ENCODE measurements at places on chromosomes 3 and 15.

DNA sequence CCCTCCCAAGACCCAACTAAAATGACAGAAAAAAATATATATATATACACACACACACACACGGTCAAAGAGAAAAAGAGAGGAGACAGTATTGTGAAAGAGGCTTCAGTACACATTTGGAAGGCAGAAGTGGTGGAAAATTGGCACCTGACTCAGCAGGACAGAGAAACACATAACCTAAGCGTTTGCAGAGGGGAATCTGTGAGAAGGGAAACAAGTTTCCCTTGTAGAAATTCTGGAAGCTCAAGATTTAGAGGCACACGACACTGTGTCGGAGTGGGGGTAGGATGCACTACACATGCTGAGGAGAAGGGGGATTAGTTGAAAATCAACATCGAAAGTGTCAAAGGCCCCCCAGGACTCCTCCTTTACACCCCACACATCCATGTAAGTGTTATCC, 53.1 kb downstream of the PAK2 start:
- DNase-seq = no peak

DNA sequence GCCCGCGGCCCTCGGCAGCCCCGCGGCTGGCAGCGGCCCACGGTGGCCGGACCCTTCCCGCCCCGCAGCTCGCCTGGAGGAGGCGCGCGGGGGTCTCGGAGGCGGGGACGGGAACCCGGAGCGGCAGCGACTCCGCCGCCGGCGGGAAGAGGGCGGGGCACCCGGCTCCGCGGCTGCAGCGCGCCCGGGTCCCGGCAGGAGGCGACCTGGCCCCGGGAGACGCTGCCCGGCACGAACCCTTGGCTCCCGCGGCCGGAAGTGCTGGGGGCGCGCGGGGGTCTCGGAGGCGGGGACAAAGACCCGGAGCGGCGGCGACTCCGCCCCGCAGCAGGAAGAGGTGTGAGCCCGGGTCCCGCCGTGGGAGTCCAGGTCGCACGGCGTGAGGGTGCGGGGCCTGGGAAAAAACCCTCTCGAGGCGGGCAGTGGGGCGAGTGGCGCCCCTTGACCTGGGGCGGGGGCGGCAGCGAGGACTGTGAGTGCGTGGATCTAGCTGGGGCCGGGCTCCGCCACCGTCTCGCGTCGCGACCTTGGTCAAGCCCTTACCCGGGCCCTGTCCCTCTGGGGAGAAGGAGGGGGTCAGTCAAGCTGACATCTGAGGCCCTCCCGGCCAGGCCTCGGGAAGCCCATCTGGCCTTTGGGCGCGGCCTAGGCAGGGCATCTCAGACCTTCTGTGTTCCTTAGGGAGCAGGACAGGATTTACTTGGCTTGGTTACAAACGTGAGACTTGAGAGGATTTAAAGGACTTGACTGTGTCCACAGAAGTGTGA, at the start of gene CIB2:
CIB2 (minus strand) TSS at position 151 of the 767 bp plus-strand sequence. CDS start 230 bp downstream, outside the sequence.
- peak; percentile 96 for DNase-seq

GRCh38 chr3:17013571-17013970, 128.8 kb downstream of the PLCL2 start:
- no peak for DNase-seq

DNA sequence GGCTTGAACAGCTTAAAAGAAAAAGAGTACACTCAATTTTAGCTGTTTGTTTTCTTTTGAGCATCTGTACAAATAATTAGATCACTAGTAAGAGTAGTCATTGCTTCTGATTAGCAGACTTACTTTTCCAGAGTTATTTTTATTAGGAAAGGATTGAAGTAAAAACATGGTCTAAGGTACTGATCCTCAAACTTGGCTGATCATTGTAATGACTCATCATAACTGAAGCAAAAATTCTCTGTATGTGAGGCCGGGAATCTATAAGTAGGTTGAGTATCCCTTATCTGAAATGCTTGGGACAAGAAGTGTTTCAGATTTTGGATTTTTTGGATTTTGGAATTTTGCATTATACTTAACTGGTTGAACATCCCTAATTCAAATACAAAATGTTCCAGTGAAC, 12.4 kb downstream of the NMD3 start:
- DNase-seq = no peak

DNA sequence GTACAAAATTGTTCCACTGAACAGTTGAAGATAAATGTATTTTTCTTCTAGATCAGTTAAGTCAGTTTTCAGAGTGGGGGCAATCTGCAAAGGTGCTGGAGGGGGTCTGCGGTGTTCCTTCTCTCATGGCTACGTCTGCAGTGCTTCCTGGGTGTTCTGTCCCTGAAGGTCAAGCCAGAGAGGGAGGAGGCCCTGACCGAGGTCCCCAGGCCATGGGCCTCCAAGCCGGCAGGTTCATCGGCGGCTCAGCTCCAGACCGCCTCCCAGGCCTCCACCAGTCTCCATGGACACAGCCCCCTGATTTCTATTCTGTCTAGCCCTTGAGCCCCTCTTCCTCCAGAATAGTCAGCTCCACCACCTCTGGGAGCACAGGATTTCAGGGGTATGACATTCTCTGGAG, 28.5 kb upstream of the TSEN2 start:
- no peak for DNase-seq

GRCh38 chr3:187465503-187465902, 97.3 kb downstream of the RTP4 start:
- no peak for DNase-seq

DNA sequence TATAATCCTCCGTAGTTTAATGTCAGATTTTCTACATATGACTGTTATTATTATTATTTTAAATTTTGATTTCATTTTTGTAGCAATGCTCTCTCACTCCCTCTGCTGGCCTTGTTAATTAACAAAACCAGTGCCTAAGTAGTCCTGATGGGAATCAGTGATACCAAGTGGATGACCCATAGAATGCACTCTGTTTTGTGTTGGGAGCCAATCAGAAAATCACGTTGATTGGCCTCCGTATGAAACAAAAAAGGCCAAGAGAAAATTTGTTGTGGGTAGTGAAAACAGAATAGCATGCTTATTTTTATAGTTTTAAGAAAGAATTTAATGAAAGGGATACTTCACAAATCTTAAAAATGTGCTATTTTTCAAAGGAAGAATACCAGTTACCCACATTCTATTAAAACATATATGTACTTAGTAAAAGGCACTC, 34.4 kb upstream of the MEIS2 start:
- peak; percentile 73 for DNase-seq

DNA sequence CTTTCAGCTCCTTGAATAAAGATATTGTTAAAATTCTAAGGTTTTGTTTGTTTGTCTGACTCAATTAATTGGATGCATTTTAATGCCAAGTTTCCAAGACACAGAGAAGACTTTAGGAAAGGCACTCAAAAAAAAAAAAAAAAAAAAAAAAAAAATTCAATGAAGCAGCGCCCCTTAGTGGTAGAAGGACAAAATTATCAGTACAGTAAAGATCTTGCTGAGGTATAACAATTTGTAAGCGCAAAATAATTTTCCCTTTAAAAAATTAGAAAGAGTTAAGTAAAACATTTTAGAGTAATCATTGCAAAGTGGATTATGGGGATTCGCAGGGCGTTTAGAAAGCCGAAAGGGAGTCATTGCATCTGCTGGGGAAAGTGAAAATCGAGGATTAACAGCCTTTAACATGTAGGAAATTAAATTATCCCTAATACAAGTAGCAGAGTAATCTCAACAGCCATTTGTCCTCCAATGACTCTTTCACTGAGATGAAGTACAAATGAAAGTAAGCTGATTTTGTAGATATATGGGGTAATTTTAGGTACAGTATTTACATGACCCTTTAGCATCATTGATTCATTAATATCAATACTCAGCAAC, 5.8 kb upstream of the DIS3L start:
- peak; percentile 69 for DNase-seq

- DNase-seq = no peak
Observed at GRCh38 chr15:94692710-94693109, 461.3 kb downstream of the MCTP2 start.

DNA sequence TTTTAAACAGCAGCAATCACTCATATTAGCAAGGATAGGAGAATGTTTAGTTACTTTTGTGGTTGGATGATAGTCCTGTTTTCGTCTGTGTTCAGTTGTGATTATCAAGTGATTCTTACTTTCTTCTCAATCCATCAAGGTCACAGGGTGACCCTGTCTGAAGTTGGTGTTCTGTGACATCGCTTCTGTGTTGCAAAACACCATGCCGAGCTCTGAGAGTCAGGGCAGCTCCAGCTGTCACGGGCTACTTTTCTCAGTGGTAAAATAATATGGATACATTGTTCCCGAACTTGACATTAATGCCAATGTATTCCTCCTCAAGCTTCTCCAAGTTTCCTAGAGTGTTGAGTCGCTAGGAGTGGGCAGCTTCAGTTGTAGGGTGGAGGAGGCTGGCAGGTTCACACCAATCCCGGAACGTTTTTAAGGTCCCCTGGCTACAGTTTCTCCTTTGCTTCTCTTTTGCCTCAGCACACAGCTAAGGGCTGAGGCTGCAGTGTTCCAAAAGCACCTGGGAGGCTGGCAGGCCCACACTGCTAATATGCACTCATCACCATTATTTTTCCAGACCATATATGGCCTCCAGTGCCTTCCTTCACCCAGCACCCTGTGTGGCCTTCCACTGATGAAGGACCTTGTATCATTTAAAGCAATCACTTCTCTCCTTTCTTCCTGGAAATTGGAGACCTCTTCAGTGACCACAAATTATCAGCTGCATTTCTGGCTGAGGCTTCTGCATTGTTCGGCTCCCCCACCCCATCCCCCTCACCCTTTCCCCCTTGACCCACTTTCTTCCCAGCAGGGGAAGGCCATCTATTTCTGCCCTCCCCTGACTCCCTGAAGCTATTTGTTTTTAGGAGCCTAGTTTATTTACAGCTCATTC, 25.8 kb downstream of the COLQ start:
- DNase-seq = no peak

DNA sequence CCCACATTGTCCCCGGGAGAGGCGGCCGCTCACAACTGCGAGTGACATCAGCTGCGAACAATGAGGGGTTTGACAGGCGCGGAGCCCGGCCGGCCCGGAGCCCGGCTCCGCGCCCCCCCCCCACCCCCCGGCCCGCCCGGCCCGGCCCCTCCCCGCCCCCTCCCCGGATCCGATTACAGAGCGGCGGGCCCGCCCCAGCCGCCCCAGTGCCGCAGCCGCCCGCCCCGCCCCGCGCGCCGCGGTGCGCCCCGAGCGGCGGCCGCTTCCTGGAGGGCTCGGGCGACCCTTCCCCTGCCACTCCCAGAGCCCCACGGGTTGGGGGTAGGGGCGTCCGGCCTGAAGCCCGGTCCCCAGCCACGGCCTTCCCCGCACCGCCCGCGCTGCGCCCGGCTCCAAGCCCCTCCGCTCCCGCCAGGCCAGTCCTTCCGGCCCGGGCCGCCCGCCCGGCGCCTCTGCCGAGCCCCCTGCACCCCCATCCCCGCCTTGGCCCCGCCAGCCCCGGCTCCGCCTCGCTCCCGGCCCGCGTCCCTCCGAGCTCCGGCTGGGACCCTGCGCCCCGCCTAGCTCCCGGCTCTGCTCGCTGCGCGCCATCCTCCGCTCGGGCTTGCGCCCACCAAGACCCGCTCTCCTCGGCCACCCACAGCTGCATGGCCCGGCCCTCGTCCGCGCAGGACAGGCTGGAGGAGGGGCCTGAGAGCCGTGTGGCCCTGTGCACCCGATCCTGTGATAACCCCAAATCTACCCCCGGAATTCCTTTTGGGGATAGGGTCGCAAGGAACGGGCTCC, at the start of gene PCBP4:
PCBP4 (minus strand) TSS at position 71 of the 786 bp plus-strand sequence. CDS start 6,214 bp downstream, outside the sequence.
- DNase-seq = peak; percentile 93
